Upper lobe of left lung (tissue), 6 donors: ENCODE measurements at places on chromosomes 4 and X.

DNA sequence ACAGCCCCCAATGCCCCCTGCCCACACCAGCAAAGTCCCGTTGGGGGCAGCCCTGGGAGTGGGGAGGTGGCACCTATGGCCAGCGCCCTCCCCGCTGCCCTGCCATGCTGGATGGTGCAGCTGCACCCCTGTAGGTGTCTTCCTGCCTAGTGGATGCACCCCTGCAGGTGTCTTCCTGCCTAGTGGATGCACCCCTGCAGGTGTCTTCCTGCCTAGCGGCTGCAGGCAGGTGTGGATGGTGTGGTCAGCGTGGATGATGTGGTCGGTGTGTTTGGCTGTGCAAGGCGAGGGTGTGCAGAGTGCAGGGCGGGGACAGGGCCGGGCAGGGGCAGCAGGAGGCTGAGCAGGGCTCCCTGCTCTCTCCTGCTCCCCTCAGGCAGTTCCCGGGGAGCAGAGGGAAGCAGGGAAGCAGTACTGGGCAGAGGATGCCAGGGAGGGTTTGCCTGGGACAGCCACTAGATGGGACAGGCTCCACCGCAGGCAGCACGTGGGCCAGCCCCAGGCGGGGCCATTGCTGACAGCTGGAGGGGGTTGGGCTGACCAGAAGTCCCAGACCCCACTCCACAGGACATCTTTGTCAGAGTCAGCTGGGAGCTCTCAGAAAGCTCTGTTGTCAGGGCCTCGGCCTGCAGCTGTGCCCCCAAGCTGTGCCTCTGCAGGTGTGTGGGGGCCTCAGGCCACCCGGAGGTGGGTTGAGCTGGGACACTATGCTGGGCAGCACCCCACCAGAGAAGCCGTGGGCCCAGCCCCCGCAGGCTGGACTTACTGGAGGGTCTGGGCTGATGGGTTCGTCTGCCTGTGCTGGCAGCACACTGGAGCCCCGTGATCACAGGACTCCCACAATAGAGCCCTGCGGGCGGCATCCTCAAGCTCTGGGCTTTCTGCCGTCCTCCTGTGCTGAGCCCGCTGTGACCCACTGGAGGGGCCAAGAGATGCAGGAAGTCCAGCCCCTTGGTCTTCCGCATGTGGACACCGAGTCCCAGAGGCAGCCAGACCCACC lies 23.7 kb downstream of the DOK7 start:
- DNase-seq, result peak; percentile 77

- DNase-seq, result no peak
Measured at GRCh38 chr4:121014544-121014943, 57.8 kb downstream of the NDNF start.

GRCh38 chr4:39455486-39455885 lies 3.2 kb downstream of the RPL9 start:
- DNase-seq, result no peak

DNA sequence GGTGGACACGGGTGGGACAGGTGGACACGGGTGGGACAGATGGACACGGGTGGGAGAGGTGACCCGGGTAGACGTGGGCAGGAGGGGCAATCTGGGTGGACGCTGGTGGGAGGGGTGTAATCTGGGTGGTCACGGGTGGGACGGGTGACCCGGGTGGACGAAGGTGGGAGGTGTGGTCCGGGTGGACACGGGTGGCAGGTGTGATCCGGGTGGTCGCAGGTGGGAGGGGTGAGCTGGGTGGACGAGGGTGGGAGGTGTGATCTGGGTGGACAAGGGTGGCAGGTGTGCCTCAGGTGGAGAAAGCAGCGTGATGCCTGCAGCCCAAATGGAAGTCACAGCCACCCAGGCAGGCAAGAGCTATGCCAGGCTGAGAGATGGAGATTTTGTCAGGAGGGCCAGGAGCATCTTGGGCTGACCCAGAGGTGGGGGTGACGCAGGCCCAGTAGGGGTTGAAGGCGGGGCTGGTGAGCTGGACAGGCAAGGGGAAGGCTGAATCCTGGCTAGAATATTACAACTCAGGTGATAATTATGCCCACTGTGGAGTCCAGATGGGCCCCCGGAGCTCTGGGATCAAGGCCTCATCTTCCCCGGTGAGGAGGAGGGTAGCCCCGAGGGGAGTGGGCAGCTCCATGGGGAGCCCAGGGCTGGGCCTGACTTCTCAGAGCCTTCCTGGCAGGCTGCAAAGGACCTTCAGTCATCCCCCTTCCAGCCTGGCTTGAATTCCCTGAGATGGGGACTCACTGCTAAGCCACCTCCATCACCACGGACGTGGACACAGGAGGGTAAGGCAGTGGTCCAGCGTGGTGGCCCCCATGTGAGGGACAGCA lies 100.0 kb downstream of the ADRA2C start:
- DNase-seq, result peak; percentile 19

DNA sequence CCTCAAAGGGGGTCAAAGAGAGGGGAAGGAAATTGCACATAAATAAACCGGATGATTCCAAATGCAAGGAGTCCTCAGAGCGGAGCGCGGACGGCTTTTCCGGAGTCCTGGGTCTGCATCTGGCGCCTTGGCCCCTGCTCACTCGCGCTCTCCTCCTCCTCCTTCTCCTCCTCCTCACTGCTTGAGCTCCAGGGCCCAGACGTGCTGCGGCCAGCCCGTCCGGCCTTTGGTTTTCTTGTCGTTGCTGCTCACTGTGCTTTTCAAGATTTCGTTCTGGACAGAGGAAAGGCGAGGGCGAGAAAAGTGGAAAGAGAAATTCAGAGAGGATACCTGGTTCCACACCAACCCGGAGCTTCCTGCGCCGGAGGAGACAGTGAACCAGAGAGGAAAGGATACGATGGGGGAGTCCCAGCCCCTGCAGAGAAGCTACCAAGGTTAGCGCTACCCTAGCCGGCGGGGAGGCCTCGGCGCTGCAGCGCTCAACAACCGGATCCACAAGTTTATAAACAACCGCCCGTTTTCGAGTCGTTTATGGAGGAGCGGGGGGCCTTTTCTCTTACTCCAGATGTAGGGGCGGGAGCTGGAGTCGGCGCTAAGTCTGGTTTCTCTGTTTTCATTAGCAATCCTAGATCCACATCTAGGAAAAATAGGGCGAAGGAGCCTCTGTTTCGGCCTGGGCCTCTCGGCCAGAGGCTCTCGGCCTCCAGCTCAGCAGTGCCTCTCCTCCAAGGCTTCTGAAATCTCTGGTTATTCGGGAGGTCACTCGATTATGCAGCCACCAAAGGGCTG lies 2.7 kb downstream of the HAND2 start:
- DNase-seq, result peak; percentile 47
